ENCODE measurements at places on chromosomes 5 and 9. TPM values are rescaled to one million over a fixed set of nuclear protein-coding genes. Genes with fewer than 3 reads are reported as not detected.

The KCNIP1 gene
- total RNA-seq: 24.4 TPM

The PRPF4 gene
- 18.3 TPM for total RNA-seq

The TYRP1 gene
- total RNA-seq: 2.0 TPM

GRCh38 chr9:4167728-4168127 lies 132.1 kb downstream of the GLIS3 start:
- no peak for DNase-seq

- DNase-seq: peak; percentile 32
Measured at GRCh38 chr5:65801352-65801783, 79.4 kb downstream of the NLN start.

GRCh38 chr9:35537913-35538312 lies 48.0 kb downstream of the RUSC2 start:
- no peak for DNase-seq

DNA sequence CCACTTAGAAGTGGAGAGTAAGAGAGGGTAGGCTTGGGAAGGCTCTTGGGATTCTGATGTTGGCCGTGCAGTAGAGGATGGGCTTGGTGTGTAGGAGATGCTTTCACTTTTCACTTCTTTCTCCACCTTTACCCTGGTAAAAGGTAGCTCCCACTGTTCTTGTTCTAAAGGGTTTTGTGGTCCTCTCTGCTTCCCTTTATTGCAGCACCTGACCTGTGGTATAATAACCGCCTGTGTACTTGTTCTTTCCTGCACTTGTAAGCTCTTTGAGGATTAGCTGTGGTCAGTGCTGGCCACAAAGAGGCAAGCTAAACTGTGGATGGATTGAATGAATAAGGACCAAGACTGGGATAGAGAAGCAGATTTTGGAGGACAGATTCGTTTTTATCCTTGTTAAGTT lies 25.2 kb downstream of the KDM4C start:
- DNase-seq: no peak

Measured in lung microvascular endothelial cell (primary cell).